ENCODE measurements at places on chromosomes 5 and 9.

- DNase-seq: no peak
Measured at GRCh38 chr9:9133526-9133925, 1333.9 kb upstream of the DMAC1 start.

DNA sequence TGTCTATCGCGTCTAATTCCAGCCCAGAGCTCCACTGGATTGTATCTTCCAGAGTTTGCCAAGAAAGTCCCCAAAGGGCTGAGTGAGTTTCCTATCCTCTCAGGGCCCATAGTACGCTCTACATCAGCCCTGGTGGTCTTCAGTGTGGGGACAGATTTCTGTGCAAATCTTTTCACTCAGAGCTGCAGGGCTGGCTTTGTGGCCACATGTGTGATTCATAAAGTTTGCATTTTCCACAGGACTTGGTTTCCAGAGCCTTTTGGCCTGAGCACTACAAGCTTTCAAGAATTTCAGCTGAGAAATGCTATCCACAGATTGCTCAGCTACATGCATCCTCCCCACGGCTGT, 76.7 kb upstream of the CXCL14 start:
- DNase-seq: no peak

- DNase-seq: no peak
Measured at GRCh38 chr9:4760122-4760521, 19.1 kb upstream of the AK3 start.

DNA sequence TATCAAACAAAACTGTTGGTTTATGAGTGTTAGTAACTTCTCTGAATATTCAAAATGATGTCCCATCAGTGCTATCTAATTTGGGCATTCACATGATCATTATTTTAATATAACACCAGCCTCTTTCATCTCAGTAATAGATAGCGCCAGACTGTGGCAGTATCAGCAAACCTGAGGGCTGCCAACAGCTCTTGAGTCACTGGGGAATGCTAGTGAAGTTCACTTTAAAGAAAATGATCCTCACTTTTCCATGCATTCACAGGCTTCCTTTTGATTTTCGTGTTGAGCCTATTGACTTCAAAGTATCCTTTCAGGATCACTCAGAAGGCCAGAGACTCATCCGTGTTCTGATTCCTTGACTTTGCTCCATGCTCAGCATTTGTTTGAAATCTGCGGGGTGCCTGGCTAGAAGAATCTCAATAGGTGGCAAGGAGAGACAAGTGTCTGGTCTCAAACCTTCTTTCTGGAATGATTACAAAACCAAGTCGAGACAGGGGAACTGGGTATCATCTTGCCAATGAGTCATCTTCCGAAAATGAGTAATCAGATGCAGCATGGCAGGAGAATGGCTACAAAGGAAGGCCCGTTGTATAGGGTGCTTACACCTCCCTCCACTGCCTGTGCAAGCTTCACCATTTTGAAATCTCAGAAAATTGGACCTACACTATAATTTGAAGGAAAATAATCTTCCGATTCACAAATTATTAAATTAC, 509.1 kb downstream of the RASEF start:
- peak; percentile 80 for DNase-seq

GRCh38 chr5:92460505-92460904, 1077.4 kb upstream of the ARRDC3 start:
- DNase-seq: no peak

DNA sequence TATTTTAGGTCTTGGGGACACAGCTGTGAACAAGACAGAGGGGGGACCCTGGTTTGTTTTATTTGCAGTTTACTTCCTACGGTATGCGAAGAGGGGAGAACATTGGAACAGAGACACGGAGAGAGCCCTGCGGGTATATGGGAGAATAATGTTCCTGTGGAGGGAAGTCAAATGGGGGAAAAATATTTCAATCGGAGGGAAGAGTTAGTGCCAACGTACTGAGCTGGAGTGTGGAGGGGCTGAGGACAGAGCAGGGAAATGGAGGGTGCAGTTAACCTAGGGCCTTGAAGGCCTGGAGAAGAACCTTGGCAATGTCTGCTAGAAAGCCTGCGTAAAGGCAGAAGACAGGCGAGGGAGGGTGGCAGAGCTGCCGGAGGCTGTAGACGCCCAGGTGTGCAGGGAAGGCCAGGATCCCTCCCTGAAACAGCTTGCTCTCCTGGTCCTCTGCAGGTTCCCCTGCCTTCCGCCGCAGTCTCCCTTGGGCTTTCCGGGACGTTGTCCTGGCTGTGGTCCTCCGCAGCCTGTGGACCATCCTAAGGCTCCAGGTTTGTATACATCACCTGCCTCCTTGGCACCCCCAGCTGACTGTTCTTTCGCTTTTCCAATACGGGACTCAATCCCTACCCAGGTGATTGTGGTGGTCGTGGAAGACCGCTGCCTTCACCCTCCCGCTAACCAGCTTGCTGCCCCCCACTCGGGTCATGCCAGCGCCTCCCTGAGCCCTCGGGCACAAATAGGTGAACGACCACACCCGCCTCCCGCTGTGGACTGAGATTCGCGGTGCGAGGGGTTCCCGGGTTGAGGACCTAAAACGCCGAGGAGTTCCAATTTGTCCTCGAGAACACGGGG, 1.9 kb upstream of the RACK1 start:
- no peak for DNase-seq

- DNase-seq: no peak
Measured at GRCh38 chr9:127091526-127091925, 30.9 kb downstream of the ANGPTL2 start.

DNA sequence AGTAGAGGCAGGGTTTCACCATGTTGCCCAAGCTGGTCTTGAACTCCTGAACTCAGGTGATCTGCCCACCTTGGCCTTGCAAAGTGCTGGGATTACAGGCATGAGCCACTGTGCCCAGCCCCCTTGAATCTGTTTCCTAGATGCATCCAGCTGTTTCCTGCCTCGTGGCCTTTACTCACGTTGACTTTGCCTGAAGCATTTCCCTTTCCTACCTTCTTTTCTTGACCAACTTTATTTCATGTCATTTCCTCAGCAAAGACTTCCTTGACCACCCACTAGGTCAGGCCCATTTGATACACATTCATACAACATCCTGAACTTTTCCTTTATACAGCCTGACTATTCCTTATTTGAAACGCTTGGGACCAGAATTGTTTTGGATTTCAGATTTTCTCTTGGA, 51.0 kb downstream of the DOCK2 start:
- no peak for DNase-seq

- DNase-seq: no peak
Measured at GRCh38 chr5:133341296-133341695, 271.0 kb downstream of the FSTL4 start.

DNA sequence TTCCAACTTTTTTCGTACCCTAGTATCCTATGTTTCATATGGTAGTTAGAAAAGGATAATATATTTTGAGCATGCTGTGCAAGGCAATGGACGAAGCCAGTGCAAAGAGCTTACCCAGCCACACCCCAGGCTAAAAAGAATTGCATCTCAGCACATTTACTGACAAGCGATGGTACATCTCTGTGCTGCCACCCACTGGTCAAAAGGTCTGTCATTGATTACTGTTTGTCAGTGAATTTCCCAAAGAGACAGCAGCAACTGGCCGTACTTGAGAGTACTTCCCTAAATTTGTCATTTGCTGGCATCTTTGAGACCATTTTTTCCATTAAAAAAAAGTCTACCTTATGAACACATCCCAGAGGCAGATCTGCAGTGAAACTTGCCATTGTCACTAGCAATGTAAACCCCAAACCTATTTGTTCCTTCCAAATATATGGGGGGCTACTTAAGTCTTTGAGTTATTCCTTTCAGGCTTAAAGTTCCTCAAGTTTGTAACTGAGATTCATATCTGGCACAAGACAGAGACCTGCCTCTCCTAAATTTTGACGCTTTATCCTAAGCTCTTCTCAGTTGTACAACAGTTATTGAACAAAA, 184.3 kb downstream of the CTNND2 start:
- peak; percentile 32 for DNase-seq

DNA sequence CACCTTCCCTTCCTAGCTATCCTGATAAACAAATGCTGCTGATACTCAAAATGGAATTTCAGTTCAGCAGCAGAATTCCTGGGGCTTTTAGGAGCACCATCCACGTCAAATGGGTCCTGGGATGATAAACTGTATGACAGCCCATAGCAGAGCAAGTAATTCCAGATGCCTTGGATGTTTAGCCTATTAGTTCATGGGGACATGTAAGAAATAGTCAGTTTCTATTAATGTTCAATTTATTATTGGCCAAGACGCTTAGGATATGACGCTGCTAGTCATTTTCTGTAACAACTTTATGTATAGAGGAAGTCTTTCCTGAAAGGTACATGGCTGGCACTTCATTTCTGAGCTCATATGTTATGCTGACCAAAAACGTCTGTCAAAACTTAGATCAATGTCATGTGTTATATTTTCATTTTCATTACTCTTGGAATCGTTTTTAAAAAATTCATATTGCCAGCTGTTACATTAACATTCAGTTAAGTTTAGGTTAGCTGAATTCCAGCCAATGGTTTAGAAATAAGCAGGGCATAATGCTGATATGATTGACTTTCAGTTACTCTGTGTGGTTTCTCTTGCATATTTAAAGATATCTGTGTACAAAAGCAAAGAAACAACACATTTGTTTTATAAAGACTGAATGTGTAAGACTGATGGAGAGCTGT, 243.8 kb downstream of the CSNK1G3 start:
- DNase-seq: peak; percentile 39

DNA sequence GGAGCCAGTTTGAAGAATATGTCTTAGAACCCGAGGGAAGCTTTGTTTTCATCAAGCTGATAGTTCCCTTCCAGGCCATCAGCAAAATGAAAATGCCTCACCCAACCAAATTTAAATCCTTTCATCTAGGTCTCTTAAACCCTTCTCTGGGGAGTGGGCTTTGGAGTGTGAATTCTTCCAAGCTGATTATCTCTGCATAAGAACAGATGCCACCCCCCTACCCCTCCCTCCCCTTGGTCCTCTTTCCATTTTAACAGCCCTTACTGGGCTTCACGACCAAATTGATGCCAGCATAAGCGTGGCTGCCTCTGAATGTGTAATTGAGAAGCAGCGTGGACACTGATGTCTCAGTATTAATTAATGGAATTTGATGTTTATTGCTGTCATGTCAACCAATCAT, 509.7 kb upstream of the CLINT1 start:
- DNase-seq: no peak

DNA sequence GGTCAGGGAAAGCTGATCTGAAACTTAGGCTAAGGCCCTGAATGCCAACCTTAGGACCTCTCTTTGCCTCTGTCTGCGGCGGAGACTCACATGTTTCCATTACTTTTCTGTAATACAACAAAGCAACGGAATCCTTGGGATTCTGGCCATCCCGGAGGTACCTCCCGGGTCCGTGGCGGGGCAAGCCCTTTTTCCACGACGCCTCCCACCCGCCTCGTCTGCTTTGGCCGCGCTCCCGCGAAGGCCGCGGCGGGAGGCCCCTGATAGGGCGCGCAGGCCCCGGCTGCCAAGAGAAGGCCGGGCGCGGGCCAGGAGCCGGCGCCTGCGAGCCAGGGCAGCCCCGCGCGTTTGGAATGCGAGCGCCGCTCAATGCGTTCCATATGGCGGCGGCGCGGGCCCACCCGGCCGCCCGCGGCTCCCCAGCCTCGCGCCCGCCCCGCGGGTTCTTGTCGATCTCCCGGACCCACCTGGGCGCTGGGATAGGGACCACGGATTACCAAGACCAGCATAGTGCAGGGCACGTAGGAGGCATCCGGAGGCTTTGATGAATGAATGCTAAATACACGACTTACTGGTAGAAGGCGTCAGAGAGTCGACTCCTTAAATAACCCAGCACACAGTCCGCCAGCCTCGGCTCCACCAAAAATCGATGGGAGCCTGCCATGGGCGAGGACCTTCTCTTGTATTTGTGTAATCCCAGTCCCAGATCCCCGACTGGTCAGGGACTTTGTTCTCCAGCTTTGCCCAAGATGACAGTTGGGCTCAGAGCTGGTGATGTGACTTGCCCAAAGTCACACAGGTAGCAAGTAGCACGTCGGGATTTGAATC, 17.5 kb upstream of the PHF19 start:
- no peak for DNase-seq

DNA sequence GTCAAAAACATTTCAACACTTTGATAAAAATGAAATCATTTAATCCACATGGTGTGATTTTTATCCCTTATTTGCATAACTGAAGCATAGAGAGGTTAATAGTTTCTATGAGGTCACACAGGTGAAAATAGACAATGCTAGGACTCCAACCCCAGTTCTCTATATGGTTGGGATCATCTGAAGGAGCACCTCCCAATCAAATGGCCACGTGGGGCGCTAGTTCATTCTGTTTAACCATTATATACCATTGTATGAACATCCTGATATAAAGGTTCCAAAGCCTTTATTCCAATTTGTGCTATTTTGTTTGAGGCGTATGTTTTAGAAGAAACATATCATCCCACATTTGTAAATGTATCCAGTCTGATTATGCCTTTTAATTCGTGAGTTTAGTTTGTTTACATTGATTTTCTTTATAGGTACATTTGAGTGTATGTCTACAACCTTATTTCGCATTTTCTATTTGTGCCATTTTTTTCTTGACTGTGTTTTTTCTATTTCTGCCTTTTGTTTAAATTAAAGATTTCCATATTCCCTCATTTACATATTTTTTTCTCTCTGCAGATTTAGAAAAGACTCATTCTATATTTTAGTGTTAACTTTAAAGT, 1092.0 kb downstream of the MAT2B start:
- DNase-seq: peak; percentile 20

- peak; percentile 89 for DNase-seq
Measured at GRCh38 chr5:54024466-54024865, 285.9 kb downstream of the ARL15 start.

GRCh38 chr5:6812800-6813731, 99.8 kb downstream of the TENT4A start:
- DNase-seq: peak; percentile 25

- DNase-seq: peak; percentile 99
Measured at GRCh38 chr5:148011398-148012137, 52.2 kb upstream of the SPINK5 start.

DNA sequence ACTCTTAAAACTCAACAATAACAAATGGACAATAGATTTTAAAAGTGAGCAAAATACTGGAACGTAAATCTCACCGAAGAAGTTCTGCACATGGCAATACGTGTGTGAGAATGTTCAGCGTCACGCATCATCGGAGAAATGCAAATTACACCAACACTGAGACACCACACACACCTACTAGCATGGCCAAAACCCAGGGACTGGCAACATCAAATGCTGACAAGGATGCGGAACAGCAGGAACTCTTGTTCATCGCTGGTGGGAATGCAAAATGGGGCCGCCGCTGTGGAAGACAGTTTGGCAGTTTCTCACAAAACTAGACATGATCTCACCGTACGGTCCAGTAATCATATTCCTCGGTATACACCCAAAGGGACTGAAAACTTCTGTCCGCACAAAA, 21.6 kb upstream of the CLPTM1L start:
- no peak for DNase-seq

DNA sequence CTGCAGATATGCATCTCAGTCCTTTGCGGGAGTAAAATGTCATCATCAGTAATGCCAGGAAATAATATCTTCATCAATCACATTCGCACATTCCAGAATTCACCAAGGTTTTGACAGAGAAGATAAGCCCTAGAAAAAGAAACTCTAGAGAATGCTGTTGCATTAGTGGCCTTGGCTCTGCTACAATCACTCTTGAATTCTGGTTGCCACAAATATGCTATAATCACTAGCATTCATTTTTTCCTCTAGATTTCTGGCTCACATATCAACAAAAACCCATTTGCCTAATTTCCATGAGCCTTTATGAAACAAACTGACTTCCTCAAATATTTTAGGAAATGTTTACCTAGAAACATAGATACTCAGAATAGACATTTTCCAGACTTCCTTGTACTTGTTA, 653.4 kb downstream of the ANXA1 start:
- DNase-seq: no peak

Measured in bronchial epithelial cell (primary cell).